ENCODE measurements at places on chromosomes 11 and 22. TPM values are rescaled to one million over a fixed set of nuclear protein-coding genes. Genes with fewer than 3 reads are reported as not detected.

DNA sequence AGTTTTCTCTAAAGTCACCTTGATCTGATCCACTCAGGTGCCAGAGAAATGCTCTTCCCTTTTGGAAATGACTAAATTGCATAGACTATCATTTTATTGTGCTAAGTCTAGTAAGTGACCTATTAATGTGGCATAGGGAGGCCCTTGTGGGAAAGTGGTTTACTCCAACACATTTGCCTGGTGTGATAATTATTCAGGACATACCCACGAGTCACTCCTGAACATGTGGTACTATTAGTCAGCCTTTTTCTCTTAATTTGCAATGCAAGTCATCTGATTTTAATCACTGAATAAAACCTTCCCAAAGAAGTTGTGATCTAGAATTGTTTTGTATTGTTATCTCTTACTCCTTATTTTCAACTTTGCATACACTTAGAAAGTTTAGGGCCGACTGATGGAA is 148.7 kb downstream of the OR4C45 start:
- no peak for DNase-seq

Gene P2RX6
- 10.6 TPM for total RNA-seq

DNA sequence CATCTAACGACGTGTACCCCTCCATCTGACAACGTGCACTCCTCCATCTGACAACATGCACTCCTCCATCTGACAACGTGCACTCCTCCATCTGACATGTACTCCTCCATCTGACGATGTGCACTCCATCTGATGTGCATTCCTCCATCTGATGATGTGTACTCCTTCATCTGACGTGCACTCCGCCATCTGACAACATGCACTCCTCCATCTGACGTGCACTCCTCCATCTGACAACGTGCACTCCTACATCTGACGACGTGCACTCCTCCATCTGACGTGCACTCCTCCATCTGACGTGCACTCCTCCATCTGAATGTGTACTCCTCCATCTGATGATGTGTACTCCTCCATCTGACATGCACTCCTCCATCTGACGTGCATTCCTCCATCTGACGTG is 8.0 kb upstream of the IL17REL start:
- DNase-seq: no peak

- no peak for DNase-seq
Measured at GRCh38 chr11:114228435-114229411, 67.5 kb upstream of the NNMT start.

GRCh38 chr11:120612513-120613263 is 101.1 kb downstream of the GRIK4 start:
- DNase-seq: peak; percentile 20

DNA sequence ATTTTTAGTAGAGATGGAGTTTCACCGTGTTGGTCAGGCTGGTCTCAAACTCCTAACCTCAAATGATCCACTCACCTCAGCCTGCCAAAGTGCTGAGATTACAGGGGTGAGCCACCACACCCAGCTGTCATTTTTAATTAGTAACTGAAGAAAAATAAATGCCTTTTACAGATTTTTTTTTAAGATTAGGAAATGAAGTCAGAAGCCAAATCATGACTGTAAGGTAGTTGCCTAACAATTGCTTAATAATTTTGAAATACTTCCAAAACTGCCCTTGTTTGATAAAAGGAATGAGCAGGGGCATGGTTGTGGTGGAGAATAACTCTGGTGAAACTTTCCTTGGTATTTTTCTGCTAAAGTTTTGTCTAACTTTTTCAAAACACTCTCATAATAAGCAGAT is 98.9 kb upstream of the SLC5A12 start:
- DNase-seq: peak; percentile 48

Gene ENTHD1
- not detected for total RNA-seq

- DNase-seq: no peak
Measured at GRCh38 chr11:86383041-86383955, 8.6 kb downstream of the CCDC81 start.

Gene RFPL1
- not detected for total RNA-seq

DNA sequence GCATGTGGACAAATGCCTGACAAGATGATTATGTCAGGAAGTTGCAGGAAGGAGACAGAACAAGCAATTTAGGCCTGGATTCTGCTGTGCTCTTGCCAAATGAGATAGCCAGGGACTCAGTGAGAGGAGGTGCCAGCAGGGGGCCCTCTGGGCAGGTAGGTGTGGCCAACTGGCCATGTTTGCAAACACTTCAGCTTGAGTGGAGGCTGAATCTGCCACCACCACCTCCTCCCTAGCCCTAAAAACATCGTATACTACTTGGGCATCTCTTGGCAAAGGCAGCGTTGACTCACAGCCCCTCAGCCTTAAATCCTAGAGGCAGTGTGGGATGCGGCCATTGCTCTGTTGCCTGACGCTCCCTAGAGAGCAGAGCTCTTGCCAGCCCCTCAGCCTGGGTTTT is 95.1 kb upstream of the PLET1 start:
- peak; percentile 86 for DNase-seq

DNA sequence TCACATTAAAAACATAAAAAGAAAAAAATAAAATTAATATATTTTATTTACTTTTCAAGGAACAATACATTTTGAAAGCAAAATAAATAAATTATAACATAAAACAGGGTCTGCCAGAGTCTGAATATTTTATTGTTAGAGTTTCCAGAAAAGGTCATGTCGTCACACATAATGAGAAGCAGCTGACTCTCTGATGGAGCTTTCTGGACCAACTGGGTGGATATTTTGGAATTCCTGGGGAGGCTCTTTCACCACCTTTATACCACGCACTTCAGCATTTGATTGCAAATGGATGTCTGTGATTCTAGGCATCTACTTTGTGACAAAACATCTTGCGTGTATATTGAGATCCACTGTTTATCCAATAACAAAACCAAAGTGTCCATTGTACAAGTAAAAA is 455.0 kb upstream of the CCDC179 start:
- DNase-seq: no peak

DNA sequence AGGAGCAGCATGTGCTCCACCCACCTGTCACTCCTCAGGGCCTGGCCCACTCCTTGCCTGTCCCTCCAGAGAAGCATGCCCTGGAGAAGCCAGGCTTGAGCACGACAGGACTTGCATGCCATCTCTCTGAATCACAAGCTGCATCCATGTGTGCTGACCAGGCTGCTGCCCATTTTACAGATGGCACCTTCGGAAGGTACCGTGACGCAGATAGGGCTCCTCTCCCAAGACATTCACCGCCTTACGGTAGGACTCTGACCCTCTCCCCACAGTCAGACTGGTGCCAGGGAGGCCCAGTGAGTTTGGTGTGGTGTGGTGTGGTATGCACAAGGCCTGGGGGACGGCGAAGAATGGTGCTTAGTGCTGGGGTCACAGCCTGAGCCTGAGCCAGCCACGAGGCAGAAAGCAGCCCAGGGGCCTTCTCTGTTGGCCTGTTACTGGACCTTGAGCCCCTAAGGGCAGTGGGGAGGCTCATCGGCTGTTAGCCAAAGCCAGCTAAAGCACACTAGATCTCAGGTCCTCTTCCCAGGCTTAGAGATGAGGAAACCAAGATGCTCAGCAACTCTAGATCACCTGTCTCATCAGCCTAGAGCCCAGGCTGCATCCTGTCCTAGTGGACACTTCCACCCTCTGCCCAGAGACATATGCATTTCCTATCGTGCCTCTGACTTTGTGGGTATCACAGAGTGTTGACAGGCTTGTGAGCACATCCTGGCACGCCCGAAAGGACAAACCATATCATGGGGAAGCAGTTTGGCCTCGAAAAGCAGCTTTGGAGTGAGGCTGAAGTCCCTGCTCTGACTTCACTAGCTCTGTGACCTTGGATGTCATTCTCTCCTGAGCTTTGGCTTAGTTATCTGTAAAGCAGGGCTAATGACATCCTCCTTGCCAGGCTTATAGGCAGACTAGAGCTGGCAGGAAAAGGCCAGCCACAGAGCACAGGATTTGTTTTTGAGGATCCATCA is 17.8 kb downstream of the CYB5R2 start:
- DNase-seq: no peak

- DNase-seq: no peak
Measured at GRCh38 chr11:12846786-12847615, 162.1 kb upstream of the RASSF10 start.

Gene KIF18A
- total RNA-seq: 46.8 TPM

DNA sequence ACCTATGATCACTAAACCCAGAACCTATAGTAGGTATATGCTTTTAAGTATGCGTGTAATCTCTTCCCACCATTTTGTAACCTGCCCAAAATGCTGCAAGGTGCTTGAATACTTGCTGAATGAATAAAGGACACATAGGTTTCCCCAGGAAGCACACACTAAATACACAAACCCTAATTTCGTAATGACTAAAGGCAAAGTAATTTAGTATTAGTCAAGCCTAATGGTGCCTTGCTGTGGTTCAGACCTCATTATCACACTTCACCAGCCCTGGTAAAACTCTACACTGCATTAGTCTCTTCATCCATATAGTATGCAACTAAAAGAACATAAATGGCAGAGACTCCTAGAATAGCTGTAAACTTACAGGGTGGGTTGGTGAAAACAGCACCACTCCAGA is 289.0 kb upstream of the PITPNB start:
- DNase-seq: no peak

DNA sequence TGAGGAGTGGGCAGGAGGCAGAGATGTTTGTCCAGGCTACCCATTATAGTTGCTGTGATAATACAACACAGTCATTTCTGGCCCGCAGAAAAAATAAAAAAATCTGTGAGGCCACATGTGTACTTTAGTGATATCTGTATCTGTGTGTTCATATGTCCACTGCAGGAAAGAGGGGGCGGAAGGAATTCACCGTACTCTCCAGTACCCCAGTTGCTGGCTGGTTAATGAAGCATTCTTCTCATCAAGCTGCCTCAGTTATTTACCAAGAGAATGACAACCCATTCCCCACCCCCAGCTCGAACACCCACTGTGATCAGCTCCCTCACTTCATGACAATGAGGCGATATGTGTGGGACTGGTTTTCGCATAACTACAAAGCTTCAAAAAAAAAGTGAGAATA is 309.3 kb downstream of the SOX6 start:
- DNase-seq: no peak

Gene OR52I1
- not detected for total RNA-seq

- peak; percentile 84 for DNase-seq
Measured at GRCh38 chr22:41998361-41999261, at the start of gene WBP2NL. WBP2NL (plus strand) TSS chr22:41998788; CDS start chr22:41998819, 31 bp downstream.

GRCh38 chr11:128055576-128056217 is 531.7 kb downstream of the ETS1 start:
- no peak for DNase-seq

Gene POGLUT3
- 70.1 TPM for total RNA-seq

Gene ABTB2
- total RNA-seq: 3.2 TPM

GRCh38 chr11:35160246-35160824 is 21.4 kb downstream of the CD44 start:
- no peak for DNase-seq

- DNase-seq: no peak
Measured at GRCh38 chr11:107473792-107474191, 16.2 kb upstream of the CWF19L2 start.

GRCh38 chr11:49221112-49221511 is 12.7 kb upstream of the FOLH1 start:
- no peak for DNase-seq

GRCh38 chr11:93288767-93289166 is 41.8 kb upstream of the DEUP1 start:
- DNase-seq: no peak

All from RPMI7951 (cell line).